Foreskin fibroblast (primary cell): ENCODE measurements at places on chromosomes 6 and 20.
A peak's percentile ranks its signal among the peaks of the same experiment; 100 is the strongest.

DNA sequence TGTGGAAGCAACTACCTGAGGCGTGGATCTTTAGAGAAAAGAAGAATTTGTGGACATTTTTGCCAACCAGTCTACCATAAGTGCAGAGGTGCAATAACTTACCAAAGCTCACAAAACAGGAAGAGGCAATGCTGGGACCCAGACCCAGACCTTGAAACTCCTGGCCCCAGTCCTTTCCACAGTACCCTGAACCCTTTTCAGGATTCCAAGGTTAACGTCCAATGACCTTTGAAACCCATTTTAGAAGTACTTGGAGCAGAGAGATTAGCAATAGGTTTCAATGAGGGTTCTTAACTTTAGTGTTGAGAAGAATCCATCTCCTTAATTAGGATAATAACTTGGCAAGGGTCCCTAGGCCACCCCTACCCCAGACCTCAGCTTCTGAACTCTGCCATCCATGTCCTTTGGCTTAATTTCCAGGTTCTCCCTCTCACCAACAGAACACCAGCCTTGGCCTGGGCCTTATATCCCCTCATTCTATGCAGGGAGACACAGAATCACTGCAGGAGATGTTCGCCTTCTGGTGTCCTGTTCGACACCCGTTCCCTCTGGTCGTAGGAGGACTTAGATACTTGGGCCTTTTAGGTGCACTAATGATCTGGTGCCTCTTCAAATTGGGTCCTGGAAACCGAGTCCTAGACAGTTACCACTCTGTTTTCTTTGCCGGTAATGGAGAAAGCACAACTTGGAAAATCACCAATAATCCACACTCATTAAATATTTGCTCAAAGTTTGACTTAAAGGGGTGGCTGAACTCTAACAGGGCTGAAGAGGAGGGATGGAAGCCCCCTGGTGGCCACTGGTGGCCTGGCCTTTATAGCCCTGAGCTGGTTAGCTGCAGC, 40.6 kb downstream of the ISM1 start:
- DNase-seq, result peak; percentile 45

DNA sequence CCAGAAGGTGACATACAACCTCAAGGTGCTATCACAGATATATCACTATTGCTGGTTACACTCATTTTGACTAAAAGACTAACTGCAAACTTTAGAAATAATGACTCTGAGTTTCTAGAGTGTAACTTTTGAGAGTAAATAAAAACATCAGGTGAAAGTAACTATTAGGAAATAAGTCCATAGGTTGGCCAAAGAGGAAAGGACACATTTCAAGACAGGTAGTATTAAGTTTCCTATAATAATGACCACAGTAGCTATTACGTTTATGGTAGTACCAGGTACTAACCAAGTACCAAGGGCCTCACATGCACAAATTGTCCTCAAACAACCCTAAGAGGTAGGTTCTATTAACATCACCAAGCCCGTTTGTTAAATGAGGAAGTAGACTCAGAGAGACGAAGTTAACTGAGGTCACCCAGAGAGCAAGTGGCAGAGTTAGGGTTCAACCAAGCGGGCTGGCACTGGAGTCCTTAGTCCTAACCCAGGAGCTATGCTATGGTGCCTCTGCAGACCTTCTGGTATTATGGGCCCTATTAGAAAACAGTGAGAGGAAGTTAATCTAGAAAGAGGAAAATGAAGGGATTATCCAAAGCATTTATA, 36.8 kb downstream of the HEBP2 start:
- DNase-seq, result no peak

- no peak for DNase-seq
These were observed 8.8 kb upstream of the CD83 start for GRCh38 chr6:14108571-14109410.

GRCh38 chr6:36926708-36927513, 27.6 kb upstream of the PI16 start:
- DNase-seq, result no peak

DNA sequence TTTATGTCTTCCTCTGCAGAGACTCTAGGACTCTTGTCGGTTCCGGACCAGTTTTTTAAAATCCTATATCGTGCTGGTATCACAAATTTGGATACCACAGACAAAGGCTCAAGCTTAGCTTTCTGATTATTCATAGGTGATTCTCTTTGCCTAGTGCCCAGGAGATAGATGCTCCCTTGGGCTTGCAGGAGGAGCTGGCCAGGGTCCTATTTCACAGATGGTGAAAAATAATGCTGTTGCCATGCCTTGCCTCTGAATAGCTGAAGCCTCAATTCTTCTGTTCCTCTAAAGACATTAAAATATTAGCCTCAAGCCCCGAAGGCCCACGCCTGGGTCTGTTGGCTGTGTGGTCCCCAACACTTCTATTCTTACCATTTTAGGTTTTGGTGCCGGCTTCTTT, 123.9 kb upstream of the BACH2 start:
- DNase-seq, result no peak

- peak; percentile 54 for DNase-seq
These were observed 26.9 kb downstream of the SPATA2 start for GRCh38 chr20:49888212-49889000.

DNA sequence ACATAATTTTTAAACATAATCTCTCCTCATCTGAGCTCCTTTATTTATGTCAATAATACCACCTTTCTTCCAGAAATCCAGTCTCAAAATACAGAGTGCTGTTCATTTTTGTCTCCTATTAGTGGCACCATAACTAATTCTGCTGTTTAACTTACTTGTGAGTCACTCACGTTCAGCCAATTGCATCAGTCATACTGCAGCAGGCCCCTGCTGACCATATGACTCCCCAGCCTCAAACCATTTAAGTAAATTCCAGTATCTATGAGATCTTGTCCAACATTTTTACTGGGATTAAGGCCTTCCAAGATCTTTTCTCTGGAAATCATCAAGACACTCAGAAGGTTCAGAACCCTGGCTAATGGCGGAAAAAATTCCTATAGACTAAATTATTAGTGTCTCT, 982.2 kb upstream of the MAP3K7 start:
- no peak for DNase-seq

DNA sequence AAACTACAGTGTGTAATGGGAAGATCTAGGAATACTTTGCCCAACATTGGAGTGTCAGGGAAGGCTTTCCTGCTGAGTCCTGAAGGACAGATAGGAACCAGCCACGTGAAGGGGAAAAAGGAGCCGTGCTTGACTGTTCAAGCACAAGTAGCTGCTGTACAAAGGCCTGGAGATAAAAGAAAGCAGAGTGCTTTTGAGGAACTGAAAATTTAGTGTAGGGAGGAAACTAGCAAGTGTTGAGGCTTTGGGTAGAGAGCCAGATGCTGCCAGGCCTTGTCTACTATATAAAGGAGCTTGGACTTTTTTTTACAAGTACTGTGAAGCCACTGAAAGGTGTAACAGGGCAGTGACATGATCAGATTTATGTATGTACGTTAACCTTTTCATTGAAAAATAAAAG, 39.0 kb downstream of the DSE start:
- no peak for DNase-seq

DNA sequence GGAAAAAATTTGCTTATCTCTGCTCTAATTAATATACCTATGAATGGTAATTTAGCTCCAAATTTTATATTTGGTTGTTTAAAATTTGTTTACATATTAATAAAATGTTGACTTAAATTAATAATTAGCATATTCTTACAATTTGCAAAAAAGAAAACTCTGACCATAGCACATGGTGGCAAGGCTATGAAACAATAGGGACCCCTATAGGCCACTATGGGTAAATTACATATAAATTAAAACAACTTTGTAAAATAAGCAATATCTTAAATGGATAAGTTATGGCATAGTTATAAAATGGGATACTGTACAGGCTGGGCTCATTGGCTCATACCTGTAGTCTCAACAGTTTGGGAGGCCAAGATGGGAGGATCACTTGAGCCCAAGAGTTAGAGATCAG, 76.0 kb downstream of the MKKS start:
- DNase-seq, result peak; percentile 51

DNA sequence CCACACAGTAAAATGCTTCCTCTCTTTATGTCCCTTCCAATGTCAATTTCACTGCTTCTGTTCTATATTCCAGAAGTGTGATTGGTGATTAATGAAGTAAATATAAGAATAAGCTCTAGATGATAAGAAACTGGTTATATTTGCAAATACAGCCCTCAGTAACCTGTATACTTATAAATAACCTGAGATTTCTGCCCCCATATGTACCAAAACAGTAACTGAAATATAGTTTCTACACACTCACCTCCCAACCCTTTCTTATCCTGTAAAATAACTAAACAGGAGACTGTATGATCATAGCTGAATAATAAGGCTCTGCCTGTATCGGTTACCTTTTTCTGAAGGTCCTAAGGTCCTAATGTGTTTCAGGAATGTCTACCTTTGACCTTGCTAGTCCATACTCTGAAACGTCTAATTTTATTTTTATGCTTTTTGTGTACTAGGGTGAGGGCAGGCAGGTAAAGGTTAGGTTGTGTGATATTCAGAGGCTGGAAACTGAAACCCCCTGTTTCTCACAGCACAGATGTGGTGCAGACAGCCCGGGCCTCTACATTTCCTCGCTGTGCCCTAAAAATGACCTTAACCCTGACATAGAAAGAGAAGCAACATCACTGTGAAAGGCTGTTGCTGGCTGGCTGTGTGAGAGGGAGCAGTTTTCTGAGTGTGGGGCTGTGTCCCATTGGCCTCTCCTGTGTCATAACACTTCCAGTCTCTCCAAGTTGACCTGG, 378.8 kb downstream of the CENPW start:
- no peak for DNase-seq

- DNase-seq, result peak; percentile 50
These were observed at the start of gene CAP2 for GRCh38 chr6:17392978-17393891. Gene CAP2 (plus strand): TSS chr6:17393595. CDS start chr6:17421556, 27,961 bp downstream.

DNA sequence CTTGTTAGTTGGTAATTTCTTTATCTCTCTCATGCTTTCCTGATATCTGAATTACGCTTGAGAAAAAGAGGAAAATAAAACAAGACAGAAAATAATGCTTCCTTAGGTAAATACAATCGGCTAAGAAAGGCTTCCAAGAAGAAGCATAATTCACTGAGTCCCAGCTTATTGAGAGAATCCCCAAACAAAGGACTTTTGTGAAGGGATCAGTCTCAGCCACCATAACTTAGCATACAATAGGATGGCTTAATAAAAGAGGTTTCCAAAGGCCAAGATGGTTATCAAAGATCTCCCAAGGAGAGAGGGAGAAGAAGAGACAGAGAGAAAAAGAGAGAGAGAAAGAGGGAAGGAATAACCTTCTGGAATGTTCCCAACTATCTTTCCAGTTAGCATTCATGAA, 46.0 kb upstream of the SALL4 start:
- no peak for DNase-seq

GRCh38 chr6:100186552-100186951, 192.5 kb upstream of the MCHR2 start:
- DNase-seq, result peak; percentile 56

- no peak for DNase-seq
These were observed 203.4 kb downstream of the PTPRT start for GRCh38 chr20:42986143-42986773.

DNA sequence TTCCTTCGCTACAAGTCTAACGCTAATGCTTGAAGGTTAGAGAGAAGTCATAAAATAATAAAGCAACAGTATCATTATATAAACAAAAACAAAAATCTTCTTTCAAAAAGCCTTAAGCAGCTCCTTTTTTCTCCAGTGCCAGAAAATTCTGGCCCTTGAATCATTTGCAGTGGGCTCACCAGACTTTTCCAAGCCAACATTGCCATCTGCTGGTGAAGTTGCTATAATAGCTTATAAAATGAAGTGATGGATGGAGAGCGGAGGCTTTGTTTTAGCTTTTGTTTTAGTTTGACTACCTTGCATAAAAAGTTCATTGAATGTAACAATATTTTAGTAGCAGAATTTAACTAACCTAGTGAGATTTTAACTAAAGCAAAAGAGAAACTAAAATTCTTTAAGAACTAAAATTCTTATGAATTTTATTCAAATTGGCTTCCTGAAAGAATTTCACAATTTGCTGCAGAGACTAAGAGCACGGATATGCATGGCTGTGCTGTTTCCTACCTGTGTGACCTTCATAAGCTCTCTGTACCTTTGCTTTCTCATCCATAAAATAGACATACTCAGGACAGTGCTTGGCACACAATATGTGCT, 44.8 kb upstream of the SLC2A12 start:
- DNase-seq, result peak; percentile 85

DNA sequence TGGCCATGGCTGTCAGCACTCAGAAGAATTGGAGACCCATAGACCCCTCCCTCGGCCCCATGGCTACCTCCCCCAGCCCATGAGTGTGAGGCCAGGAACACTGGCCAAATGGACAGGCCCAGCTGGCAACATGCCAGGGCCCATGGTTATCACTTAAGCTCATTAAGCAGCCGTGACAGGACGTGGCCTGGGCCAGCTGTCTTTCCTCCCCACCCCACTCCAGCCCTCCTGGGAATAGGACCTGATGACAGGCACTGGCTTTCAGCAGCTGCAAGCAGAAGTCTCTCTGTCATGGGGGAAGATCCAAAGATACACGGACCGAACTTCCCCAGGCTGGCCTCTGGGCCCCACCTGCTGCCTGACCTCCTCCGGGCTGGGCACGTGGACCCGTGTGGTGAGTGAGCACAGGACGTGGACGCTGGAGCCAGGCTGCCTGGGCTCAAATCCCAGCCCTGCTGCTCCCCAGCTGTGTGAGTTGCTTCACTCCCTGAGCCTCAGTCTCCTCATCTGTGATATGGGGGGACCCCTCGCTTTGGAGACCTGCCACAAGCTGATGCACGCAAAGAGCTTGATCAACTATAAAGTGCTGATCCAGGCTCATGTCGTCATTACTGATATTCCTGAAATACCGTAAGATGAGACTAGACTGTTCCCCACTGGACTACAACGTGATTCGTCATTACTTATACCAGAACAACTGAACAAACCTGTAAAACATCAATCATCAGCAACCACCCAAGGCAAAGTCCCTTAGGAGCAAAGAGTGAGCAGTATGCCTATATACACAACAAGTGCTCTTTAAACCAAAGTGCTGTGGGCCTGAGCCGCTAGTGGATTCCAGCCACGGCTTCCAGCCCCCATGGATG, 22.0 kb upstream of the VSTM2L start:
- no peak for DNase-seq

GRCh38 chr6:158488065-158488464, 71.8 kb upstream of the TMEM181 start:
- DNase-seq, result peak; percentile 94

- DNase-seq, result peak; percentile 41
These were observed 591.5 kb downstream of the RFPL4B start for GRCh38 chr6:112938650-112939049.

GRCh38 chr20:16220826-16221225, 352.4 kb downstream of the KIF16B start:
- no peak for DNase-seq

GRCh38 chr6:139308286-139308916, 16.6 kb upstream of the TXLNB start:
- peak; percentile 49 for DNase-seq

DNA sequence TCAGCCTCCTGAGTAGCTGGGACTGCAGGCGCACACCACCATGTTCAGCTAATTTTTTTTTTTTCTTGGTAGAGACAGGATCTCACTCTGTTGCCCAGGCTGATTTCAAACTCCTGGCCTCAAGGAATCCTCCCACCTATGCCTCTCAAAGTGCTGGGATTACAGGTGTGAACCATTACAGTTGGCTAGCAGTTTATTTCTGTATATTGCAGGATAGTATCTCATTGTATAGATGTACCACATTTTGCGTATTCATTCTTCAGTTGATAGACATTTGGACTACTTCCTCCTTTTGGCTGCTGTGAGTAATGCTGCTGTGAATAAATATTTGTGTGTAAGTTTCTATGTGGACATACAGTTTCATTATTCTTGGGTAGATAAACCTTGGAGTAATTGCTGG, 32.9 kb downstream of the ASXL1 start:
- no peak for DNase-seq

GRCh38 chr6:15362274-15363160, 116.6 kb downstream of the JARID2 start:
- DNase-seq, result no peak
